ENCODE measurements at places on chromosomes 1 and 21.
A peak's percentile ranks its signal among the peaks of the same experiment; 100 is the strongest.

GRCh38 chr1:221035662-221036153 is 156.5 kb downstream of the HLX start:
- no peak for DNase-seq

- DNase-seq = no peak
These were observed 9.5 kb downstream of the EYA3 start for GRCh38 chr1:28078680-28079626.

DNA sequence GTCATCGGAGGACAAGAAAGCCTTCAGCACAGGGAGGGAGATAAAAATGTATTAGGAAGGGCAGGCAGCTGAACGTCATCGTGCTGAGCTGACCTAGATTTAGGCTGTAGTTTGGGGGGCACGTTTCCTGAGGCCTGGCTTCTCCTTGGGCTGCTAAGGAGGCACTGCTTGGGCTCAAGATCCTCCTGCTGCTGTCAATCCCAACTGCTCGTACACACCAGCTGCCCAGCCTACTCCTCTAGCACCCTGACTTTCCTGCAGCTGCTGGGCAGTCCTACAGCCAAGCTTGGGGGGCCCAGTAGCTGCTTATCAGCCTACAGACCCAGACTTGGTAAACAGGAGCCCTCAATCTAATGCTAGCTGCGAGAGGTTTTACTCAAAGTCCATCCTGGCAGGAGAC is 6.2 kb downstream of the TMEM35B start:
- DNase-seq = no peak

DNA sequence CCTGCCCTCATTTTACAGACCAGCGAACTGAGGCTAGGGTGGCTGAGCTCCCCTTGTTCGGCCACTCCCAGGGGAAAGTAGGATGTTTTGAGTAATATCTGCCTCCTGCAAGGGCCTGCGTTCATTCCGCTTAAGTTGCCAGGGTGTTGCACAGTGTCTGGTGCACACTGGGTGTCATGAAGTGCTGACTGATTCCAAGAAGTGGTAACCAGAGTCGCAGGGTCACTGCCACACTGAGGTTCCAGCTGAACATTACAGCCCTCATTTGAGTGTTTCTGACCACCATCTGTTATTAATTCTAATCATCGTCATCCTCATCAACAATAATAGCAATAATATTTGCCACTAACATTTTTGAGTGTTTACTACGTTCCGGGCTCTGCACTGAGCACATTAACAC is 250.6 kb downstream of the KAZN start:
- no peak for DNase-seq

GRCh38 chr1:25566730-25567341 is 23.4 kb downstream of the LDLRAP1 start:
- no peak for DNase-seq

- DNase-seq = no peak
These were observed 148.2 kb upstream of the COL6A1 start for GRCh38 chr21:45833414-45833813.

DNA sequence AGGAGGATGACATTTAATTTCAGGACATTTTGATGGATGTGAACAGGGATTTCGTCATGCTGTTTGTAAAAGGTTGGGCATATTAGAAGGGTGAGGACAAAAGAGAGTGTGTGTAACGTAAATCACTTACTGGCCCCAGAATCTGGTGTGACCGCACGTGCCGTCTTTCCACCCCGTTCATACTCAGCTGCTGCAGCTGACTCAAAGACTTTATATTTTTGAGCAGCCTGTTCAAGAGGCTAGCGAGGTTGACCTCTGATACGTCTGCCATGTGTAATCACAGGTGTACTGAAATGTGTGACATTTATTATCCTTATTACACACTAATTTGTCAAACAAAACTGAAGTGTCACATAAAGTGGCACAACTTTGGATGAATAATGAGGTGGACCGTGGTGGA is 66.5 kb upstream of the ERRFI1 start:
- no peak for DNase-seq

- DNase-seq = peak; percentile 86
These were observed at the start of gene PRMT6 for GRCh38 chr1:107056426-107057196. TSS of gene PRMT6 (plus strand) at chr1:107056674. CDS start at chr1:107056716, 42 bp downstream.

DNA sequence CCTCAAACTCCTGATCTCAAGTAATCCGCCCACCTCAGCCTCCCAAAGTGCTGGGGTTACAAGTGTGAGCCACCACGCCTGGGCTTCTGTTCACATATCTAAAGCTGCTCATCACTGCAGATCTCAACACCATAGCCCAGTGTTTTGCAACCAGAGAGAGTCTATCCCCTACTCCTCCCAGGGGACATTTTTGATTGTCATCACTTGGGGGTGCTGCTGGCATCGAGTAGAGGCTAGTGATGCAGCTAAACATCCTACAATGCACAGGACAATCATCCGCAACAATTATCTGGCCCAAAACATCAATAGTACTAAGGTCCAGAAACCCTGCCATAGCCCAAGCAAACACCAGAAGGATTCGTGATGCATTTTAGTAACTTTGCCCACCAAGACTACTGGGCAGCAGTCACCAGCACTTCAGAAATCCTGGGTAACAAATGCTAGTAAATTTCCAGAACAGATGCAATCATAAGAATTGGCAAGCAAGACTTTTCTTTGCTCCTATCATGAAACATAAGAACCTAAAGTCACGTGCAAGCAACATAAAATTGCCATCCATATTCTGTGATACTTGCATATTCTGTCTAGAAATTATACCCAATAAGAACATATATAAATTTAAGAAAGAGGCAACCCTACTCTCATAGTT is 159.2 kb downstream of the APP start:
- no peak for DNase-seq

GRCh38 chr1:228276901-228277490 is 69.2 kb downstream of the OBSCN start:
- no peak for DNase-seq

GRCh38 chr21:43262427-43262826 is 93.6 kb downstream of the CRYAA start:
- no peak for DNase-seq

DNA sequence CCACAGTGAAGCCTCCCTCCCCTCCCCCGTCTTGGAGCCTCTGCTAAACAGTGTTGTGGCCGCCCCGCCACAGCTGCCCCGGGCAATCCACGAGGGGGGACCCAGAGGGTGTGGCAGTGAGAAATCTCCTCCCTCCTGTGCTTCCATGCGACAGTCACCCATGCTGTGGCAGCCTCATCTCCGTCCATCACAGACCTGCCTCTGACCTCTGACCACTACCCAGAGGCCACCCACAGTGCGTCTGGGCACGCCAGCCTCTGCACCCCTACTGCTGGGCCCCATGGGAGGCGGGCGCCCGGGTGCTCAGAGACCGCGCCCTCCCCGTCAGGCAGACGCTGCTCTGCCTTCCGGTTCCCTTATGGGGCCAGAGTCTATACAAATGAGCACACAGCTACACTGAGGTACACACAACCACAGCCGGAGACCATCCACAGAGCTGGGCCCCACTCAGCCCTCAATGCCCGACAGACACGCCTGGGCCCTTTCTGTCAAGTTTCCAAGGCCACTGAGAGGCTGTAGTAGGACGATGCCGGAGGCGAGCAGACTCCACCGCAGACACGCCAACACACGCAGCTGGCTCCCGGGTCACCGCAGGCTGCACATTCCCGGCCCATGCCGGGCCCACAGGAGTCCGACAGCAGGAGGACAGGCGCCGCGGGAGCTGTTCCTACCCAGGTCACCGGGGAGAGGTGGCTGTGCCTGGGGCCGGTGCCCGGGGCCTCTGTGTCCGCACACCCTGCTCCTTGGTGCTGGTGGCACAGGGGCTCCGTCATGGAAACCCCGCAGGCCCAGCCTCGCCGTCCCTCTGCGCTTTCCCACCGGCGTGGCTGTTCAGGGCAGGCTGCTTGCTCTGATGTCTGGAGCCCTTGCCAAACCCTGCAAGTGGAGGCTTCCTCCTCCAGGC is 23.9 kb upstream of the TMEM52 start:
- DNase-seq = no peak

- DNase-seq = no peak
These were observed 66.8 kb upstream of the JUN start for GRCh38 chr1:58850636-58851035.

DNA sequence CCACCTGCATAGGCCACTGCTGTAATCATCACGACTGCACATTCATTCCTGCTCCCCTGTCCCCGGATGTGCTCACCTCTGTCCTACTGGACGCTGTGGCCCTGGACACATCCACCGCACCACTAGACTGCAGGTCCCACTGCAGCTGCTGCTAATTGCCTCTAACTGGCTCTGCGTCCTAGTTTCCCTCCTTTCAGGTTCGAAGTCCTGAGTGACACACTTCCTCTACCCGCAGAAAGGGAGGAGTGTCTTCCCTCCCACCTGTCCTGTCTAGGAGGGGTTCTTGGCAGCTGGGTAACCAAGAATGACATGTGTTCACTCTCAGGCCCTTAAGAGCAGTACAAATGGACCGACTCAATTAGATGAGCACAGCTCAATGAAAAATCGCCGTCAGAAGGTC is 40.5 kb upstream of the ITPKB start:
- DNase-seq = no peak

GRCh38 chr21:44539991-44540666 is at the start of gene KRTAP10-1:
TSS of gene KRTAP10-1 (minus strand) at chr21:44540195. CDS start at chr21:44540150, 45 bp downstream.
- DNase-seq = no peak

- peak; percentile 94 for DNase-seq
These were observed 6.2 kb upstream of the MARK1 start for GRCh38 chr1:220521778-220522177.

DNA sequence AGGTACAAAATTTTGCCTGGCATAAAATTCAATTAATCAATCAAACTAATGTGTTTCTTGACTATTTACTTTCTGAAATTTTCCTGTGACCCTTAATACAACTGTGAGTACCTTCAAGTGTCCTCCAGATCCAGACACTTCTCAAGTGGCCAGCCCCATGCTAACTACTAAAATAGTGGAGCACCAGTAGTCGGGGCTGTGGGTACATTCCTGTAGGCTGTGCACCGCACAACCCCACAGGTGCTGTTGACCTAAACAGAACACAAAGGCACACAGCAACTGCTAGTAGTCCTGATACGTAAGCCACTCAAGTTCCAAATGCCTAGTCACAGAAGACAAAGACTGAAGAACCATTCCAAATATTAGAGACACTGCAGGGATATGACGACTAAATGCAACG is 36.6 kb downstream of the TMEM50B start:
- no peak for DNase-seq

DNA sequence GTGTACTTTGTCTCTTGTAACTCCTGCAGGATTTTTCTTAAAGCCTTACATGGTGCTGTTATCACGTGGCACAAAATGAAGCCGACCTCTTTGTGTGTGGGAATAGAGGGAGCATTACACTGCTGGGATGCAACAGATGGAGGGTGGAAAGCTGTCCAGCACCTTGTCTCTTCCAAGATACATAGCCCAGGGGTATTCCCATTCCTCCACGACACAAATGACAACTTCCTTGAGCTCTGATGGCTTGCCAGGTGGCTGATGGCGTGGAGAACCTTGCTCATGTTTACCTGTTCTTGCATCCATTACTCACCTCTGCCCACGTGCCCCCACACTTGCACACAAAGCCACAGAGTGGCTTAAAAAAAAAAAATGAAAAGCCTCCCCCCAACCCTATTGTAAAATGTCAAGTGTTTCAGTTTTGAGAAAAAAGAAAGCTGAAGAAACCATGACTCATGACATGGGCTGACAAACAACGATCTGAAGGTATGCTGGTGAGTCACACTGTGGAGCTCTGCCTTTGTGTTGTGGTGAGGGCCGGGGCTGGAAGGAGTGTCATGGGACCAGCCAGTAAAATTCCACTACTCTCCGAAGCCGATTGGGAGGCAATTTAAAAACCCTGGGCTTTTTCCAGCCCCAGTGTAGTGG is 32.0 kb upstream of the ATP5PO start:
- DNase-seq = no peak

- no peak for DNase-seq
These were observed 213.0 kb downstream of the LMX1A start for GRCh38 chr1:165143437-165144065.

- DNase-seq = no peak
These were observed 3.0 kb downstream of the TTC24 start for GRCh38 chr1:156582388-156583017.

- no peak for DNase-seq
These were observed 23.0 kb downstream of the ARHGEF16 start for GRCh38 chr1:3477241-3477995.

DNA sequence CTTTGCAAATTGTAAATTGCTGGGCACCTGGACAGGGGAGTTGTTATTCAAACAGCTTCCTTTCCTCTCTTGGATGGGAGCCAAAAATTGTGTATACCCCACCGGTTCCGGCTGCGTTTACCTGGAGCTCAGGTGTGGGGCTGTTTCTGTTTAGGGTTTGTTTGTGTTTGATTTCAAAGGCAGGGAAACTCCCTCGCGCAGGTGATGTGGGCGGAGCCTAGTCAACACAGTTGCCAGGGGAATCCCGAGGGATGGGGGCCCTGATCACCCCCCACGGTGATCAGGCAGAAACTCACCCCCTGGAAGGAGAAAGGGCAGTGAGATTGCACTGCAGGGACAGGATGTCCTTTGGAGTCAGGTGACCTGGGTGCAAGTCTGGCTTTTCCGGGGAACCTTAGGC is 28.3 kb downstream of the CDCP2 start:
- DNase-seq = peak; percentile 87

DNA sequence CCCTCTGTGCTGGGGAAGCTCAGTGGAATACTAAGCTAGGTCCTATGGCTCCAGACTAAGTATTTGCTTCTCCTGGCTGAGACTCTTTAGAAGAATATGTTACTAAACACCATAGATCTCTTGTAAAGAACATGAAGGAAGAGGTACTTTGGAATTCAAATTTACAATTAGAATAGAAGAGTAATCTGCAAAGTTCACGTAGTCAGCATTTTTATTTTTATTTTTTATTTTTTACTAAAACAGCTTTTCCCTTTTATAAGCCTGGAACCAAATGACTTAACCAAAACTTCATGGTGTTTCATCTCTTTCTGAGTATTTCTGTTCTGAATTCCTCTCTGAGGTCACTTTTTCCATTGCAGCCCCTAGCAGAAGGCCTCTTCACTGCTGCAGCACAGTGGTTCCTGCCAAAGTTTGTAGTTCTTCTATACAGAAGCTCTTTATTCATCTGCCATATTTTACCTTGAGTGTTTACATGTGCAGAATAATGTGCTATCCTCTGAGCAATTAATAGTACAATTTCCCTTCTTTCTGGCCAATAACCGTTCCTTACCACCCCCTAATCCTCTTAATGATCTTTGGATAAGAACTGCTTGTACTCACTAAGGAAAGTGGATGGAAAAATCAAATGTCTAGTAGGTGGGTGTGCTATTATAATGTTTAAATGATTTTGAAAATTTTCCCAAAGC is 27.2 kb downstream of the TSEN15 start:
- DNase-seq = no peak

GRCh38 chr1:222938986-222939385 is 124.1 kb downstream of the DISP1 start:
- no peak for DNase-seq

DNA sequence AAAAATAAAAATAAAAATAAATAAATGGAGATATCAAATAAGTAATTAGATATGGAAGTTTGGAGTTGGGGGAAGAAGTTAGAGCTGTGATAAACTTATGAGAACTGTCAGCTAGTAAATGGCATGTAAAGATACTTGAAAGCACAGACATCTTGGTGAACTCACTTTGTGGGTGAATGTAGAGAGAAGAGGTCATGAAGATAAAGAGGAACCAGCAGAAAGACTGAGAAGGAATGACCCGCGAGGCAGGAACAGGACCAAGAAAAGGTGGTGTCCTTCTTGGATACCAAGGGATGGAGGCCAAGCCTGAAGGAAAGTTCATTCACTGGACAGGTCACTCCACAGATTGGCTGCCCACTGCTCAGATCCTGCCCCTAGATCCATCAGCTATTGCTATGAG is 4.7 kb upstream of the CAPZB start:
- no peak for DNase-seq

GRCh38 chr1:246317332-246318035 is 189.6 kb downstream of the SMYD3 start:
- no peak for DNase-seq

- no peak for DNase-seq
These were observed 143.2 kb downstream of the MIS18A start for GRCh38 chr21:32135401-32136363.

Data from NCI-H1105 (cell line).